ENCODE measurements at places on chromosomes 2 and 18.

DNA sequence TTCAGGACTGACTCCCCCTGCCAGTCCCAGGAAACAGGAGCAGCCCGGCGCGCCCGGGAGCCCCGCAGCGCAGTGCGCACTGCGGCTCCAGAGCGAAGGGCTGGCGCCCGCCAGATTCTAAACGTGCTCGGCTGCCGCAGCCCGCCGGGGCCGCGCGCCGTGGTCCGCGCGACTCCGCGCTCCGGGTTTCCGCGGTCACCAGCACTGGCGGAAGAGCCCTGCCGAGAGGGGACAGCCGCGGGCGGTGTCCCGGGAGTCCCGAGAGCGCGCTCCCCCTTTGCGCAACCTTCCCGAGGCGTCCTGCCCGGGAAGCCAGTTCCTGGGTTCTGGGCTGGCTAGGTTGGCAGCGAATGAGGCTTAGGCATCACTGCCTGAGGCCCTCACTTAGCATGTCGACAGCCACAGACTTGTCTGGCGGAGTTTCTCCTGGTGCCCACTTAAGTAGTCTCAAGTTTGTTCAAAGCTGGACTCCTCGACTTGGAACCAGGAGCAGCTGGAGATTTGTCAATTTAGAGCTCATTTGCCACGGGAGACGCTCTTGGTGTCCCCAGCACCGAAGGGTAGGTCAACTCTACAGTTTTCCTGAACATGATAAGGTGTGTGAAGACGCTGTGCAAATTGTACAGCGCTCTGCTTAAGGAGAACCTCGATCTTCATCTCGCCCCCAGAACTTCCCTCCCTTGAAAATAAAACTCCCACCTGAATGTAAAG is 1.5 kb upstream of the VSNL1 start:
- DNase-seq = peak; percentile 94

- DNase-seq = no peak
These were observed 100.9 kb upstream of the TNP1 start for GRCh38 chr2:216960671-216961268.

DNA sequence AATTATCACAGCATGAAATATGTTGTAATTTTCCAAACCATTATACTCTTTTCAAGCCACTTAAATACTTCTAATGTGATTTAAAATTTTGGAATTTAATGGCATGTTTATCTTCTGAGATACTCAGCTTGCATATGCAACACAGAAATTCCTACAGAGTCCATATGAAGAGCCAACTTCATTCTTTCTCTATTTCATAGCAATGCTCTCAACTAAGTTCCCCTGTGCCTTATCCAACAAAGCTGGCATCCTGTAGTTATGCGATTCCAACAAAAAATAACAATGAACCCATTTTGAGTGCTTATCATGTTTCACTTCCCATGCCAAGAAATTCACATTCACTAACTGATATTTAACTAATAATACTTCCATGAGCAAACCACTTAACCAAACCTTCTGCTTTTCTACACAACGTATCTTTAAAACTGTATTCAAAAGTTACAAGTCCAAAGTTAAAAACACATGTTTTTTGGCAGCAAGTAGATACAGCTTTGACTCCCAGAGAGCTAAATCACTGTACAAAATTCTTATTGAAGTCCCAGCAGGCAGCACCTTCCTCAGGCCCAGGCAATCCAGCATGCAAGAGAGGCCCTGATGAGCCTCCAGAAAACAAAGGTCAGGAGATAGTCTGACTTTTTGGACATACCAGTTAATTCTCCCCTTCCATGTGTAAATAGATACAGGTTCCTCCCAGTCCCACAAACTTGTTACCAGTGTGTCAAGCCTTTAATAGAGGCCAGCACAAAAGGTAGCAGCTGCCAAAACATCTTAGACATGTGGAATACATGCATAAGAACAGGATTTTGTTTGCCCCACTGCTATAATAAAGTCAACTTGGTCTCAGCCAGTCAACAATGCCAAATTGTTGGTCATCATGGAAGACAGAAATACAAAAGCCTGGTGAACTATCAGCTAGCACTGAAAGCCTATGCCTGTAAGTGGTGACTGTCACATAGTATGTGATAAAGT is 113.1 kb upstream of the WDR75 start:
- no peak for DNase-seq

GRCh38 chr2:237182422-237183123 is 96.9 kb downstream of the COPS8 start:
- no peak for DNase-seq

- no peak for DNase-seq
These were observed 42.2 kb downstream of the RAB10 start for GRCh38 chr2:26076001-26076587.

DNA sequence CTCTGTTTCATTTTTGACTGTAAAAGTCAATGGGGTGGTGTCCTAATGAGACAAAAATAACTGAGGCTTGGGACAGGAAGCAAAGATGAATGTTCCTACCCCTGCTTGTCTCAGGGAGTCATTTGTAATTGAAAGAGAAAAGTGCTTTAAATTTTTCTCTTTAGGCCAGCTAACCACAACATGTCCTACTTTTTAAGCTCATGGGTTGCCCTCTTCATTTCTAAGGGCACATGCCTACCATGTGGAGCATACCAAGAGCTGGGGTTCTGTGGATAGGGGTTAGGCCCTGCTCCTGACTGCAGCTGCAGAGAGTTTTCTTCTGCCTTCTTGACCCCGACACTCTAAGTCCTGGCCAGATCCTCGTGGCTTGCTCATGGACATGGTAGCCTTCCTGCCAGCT is 96.8 kb upstream of the ARL4C start:
- DNase-seq = no peak

DNA sequence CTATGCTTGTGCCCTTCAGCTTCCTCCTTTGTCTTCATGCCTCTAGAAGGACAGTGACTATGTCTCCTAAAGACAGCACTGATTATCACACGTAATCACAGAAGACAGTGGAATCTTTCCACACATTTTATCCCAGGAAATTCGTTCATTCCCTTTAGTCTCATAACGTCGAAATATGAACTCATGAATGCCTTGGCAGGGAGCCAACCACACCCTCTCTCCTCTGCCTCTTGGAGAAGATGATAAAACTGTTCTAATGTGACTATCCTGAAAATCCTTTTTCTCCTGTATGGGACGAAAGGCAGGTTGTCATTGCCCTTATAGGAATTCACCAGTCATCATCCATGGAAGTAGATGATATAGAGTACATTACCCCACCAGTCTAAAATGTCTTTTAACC is 726.6 kb upstream of the FANCL start:
- DNase-seq = no peak

DNA sequence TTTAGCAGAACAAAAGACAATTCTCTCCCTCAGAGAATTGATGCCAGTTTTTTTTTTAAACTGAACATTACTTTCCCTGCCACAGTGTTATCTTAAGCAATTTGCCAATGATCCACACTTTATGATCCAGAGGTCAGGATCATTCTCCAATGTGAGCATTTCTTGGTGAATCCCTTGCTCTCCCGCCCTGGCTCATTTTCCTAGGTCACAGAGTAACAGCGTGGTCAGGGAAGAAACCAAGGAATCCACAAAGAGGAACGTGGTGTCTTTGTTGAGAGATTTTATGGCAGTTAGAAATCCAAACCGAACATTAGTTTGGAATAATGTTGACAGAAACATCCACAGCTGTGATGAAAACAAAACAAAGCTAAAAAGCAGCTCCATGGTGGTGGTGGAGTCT is 250.3 kb downstream of the TTC32 start:
- DNase-seq = no peak

DNA sequence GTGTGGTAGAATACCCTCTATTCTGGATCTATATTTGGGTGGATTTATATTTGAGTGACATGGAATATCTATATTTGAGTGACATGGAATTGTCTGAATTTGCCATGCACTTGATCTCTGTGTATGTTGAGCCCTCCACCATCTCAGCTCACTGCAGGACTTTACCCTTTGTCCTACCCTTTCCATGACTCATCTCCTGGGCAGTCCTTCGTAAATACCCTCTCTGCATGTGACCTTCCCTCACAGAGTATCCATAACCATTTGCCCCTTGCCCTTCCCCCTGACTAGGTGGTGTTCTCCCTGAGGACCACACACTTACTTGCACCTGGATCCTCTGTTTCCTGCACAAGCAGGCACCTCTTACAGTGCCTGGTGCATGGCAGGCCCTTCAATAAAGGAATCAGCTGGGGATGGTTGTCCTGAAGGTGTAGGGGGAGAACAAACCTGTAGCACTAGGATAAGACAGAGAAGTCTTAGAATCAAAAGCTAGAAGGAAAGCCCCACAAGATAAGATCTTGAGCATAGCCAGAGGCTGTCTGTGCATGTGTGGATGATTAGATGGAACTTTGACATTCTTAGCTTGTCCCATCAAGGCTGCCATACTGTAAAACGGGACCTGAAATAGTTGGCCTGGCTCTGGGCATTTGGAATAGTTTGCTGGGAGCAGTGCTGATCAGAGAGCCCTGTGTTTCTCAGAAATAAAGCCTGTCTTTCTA is 230.4 kb downstream of the FHOD3 start:
- DNase-seq = peak; percentile 41

DNA sequence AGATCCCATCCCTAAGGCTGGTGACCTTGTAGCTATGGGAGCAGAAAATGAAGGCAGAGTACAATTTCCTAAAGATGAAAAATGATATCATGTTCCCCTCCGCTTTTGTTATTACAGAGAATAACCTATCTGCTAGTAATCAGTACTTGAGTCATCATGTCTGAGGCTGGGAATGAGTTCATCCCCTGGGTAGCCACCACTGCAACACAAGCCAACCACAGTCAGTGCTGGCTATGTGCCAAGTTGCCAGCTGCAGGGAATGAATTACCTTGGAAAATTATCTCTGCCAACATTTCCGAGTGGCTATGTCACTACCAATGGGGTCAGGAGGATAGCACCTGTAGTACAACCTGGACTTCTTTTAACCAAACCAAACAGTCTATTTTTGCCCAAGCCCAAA is 1094.7 kb upstream of the DDX18 start:
- peak; percentile 48 for DNase-seq

DNA sequence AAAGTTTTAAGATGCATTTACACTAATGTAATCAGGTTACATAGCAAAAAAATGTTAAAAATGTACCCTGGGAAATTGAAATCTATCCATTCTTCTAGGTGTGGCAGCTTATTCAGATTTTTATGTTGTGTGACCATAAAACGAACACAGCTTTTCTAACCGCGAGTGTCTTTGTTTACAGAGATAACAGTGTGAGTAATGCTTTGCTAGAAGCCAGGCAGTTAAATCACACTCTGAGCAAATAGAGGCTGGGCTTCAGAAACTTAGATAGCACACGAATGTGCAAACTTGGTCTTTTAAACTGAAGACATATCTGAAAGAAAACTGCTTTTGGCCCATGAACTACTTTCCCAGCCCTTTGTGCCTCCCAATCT is 116.1 kb downstream of the SPTBN1 start:
- peak; percentile 93 for DNase-seq

DNA sequence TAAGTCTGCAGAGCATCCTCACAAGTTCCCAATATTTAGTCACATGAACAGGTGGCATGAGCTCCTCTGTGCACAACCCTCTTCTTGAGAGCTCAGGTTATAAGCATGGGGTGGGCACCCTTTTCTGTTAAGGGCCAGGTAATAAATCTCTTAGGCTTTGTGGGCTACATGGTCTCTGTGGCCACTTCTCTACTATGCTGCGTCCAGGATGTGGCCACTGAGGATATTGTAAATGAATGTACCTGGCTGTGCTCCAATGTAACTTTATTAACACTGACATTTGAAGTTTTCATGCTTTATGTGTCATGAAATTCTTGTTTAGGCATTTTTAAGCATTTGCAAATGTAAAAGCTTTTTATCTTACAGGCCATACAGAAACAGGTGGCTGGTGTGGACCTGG is 116.8 kb upstream of the ST6GAL2 start:
- peak; percentile 18 for DNase-seq

- no peak for DNase-seq
These were observed 40.4 kb downstream of the LDLRAD4 start for GRCh38 chr18:13258921-13259320.

DNA sequence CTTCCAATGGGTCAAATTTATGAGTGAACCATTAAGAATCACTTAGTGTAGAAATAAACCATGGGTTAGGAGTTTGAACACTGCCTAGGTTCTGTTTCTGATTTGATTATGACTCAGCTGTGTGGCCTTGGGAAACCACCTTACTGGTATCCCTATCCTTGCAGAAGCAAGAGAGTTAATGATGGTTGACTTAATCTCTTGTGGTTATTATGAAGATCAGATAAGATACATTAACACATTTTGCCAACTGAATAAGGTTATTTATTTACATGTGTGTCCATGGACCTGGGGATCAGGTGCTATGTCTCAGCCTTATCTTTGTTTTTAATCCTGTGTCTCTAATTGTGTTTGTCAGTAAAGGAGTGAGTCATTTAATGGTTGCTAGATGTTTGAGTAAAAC is 5.4 kb upstream of the KCNJ13 start:
- DNase-seq = peak; percentile 9

- DNase-seq = no peak
These were observed 46.3 kb downstream of the PTPN2 start for GRCh38 chr18:12837747-12838146.

- no peak for DNase-seq
These were observed 82.9 kb downstream of the DNAH7 start for GRCh38 chr2:195985741-195986140.

DNA sequence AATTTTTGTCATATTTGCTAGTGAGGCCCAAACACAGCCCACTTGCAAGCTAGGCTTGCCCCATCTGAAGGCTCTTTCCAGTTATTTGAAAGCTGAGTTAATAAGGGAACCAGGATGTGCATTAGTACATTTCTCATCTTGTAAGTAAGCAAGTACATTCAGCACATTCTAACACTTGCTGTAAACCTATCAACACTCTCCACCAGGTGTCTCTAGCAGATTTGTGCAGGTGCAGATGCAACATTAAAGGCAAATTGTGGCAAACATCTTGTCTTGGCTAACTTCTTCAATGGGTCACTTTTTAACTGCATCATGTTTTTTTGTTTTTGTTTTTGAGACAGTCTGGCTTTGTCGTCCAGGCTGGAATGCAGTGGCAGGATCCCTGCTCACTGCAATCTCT is 25.3 kb upstream of the MFSD6 start:
- DNase-seq = peak; percentile 70

DNA sequence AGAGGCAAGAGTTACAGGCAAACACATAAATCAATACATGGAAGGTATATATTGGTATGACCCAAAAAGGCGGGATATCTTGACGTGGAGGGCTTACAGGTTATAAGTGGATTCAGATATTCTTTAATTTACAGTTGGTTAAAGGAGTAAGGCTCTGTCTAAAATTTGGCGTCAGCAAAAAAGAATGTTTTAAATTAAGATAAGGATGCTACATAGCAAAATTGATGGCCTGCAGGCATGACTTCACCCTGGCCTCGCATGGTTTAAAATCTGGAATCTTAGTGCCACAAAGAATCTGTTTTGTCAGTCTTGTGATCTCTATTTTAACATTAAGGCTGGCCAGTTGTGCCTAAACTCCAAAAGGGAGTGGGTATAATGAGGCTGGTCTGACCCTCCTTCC is 58.4 kb upstream of the REL start:
- DNase-seq = no peak

- DNase-seq = no peak
These were observed 34.1 kb upstream of the SOS1 start for GRCh38 chr2:39154944-39155343.
